NCI-H187 (cell line): ENCODE measurements at places on chromosomes 3 and 15.

DNA sequence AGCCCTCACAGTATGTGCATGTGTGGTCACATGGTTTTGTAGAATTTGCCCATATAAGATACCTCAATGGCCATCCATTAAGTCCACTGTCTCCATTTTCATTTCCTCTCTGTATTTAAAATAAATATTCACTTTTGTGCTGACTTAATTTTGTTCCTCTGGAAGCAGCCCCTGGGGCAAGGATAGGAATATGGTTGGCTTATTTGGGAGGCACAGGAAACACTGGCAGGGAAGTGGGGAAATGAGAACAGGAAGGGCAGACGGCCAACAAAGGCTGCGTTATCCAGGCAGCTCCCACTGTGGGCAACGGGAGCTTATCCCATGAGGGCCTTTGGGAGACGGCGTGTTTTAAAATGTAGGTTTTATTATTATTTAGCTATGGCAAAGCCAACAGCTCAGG, 148.6 kb downstream of the SHQ1 start:
- no peak for DNase-seq

DNA sequence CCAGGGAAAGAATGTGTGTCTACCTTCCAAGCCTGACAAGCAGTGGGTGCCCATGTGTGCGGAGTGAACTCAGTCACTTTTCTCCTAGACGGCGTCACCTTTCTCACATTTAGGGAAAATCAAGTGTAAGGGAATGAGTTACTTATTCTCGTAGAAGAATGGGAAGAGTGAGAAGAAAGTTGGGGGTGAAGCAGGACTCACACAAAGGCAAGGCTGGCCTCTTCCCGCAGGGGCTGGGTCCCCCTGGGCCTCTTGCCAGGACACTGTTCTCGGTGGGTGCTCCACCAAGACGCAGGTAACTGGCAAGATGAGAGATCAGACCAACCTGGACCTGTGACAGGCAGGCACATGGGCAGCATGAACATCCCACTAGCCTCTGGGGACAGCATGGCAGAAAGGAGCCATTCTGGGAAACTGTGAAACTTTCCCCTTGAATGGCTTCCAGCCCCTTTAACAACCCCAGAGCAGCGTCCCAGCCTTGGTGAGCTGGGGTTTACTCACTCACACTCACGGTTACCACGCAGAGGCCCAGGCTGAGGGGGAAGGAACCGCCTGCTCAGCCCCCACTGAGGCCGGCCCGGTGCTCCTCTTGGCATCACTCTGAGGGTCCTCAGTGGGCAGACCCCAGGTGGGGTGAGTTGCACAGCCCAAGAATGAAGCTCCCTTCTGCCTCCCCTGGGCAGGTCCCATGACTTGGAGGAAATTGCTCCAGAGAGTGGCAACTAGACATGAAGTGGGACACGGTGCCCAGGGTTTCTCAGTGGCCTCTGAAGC, 15.0 kb upstream of the SRP14 start:
- no peak for DNase-seq

DNA sequence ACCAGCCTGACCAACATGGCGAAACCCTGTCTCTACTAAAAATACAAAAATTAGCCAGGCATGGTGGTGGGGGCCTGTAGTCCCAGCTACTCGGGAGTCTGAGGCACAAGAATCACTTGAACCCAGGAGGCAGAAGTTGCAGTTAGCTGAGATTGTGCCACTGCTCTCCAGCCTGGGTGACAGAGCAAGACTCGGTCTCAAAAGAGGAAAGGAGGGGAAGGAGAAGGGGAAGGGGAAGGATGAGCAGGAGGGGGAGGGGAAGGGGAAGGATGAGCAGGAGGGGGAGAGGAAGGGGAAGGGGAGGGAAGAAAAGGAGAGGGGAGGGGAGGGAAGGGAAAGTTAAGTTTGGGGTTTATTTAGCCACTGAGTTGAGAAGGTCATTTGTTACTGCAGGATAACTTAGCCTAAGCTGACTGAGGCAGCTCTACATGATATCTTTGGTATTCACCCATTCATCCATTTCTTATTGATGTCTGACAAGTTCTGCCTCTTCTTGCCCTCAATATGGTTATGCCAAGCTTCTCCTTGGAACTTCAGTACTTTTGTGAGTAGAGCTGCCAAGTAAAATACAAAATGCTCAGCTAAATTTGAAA, 15.9 kb upstream of the ABHD2 start:
- DNase-seq: no peak

DNA sequence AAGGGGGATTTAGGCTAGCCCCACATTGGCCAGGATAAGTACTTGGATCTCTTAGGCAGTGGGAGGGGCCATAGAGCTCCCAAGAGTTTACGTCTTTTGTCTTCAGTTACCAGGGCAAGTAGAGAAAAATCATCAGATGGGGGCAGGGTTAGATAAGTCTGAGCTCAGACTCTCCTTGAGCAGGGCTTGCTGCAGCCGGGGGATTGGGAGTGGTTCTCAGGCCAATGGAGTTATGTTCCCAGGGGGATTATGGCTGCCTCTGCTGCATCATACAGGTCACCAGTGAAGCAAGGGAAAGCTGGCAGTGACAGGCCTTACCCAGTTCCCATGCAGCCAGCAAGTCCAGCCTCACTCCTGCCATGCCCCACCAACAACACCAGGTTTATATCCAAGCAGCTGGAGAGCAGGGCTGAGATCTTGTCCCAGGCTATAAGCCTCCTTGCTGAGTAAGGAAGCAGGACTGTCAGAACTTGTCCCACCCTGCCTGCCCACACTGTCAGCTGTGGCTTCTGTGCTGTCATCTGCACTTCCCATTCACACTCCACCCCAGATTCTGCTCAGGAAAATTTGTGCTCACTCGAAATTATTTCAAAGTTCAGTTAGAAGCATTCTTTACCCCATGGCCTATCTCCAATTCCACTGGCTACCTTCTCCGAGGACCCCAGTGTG, 215.3 kb downstream of the FAM43A start:
- no peak for DNase-seq

GRCh38 chr15:73881579-73882320, 8.4 kb downstream of the TBC1D21 start:
- DNase-seq: no peak

GRCh38 chr15:89165677-89166076, 55.7 kb downstream of the RLBP1 start:
- DNase-seq: no peak

- DNase-seq: no peak
Measured at GRCh38 chr15:38904298-38904697, 339.7 kb upstream of the RASGRP1 start.

- DNase-seq: no peak
Measured at GRCh38 chr15:81547521-81548132, 173.6 kb upstream of the TMC3 start.

- no peak for DNase-seq
Measured at GRCh38 chr15:85494048-85494777, 113.8 kb downstream of the AKAP13 start.

- DNase-seq: no peak
Measured at GRCh38 chr3:38368238-38368637, 21.7 kb downstream of the XYLB start.

GRCh38 chr3:192880313-192880712, 37.3 kb downstream of the MB21D2 start:
- DNase-seq: no peak

GRCh38 chr3:178915365-178915764, 156.2 kb downstream of the ZMAT3 start:
- DNase-seq: no peak

- no peak for DNase-seq
Measured at GRCh38 chr3:156606729-156607128, 51.8 kb upstream of the SSR3 start.

- no peak for DNase-seq
Measured at GRCh38 chr15:39180483-39180933, 400.4 kb upstream of the THBS1 start.

DNA sequence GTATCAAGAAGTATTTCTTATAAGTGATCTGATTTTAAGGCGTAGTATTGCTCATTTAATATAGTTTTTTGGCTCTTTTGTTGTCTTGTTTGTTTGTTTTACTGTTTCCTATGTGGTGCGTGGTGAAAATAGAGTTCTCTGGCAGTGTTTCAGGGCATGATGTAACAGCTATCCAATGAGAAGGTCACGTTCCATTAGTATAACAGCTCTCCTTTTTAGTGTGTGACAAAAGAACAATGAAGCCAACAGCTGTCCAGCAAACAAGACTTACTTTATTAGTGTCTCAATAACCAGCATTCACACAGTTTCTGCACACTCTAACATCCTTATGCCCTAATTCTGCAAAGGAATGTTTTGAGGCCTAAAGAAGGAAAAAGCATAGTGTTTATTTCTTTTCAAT, 127.9 kb downstream of the SLC25A26 start:
- no peak for DNase-seq

DNA sequence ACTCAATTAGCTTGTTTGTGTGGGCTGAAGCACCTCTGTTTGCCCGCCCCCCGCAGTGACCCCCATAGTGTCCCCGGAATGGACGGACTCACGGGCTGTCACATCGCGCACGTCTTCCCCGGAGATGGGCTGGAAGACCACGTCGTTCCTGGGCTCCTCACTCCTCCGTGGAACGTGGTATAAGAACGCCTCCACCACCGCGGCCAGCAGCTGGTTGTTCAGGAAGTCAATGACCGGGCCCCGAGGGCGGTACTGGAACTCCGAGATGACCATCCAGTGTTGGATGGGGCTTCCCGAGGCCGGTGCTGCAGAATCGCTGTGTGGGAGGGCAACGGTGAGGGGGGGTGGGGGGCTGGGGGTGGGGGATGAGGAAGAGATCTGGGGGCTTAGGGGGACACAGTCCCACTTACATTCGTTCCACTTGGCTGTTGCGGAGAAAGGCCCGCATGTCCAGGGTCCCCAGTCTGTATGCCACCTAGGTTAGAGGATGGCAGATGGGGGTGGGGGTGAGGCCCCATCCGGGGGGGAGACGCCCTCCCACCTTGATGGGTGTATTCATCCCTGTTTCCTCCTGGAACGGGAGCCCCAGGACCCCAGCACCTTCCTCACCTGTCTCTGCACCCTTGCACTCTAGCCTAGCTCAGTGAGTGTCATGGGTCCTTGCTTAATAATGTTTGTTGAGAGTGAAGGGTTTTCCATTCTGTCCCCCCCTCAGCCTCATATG, 30.2 kb downstream of the MUC20 start:
- DNase-seq: no peak

- DNase-seq: no peak
Measured at GRCh38 chr3:72050048-72050632, 265.2 kb upstream of the PROK2 start.

GRCh38 chr15:83322691-83323090, 38.2 kb upstream of the BNC1 start:
- no peak for DNase-seq

DNA sequence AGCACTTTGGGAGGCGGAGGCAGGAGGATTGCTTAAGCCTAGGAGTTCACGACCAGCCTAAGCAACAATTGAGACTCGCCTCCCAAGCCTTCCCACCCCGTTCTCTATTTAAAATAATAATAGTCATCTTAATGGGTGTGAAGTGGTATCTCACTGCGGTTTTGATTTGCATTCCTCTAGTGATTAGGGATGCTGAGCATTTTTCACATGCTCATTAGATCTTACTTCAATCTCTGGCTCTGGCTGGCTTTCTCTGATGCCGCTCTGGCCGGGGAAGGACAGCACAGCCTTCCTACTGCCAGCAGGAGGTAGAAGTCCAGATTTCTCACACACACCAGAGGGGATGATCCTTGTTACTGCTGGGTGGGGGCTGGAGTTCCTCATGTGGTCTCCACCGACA, 7.4 kb upstream of the EIF4A2 start:
- no peak for DNase-seq

- DNase-seq: no peak
Measured at GRCh38 chr3:106247902-106248684, 379.3 kb upstream of the CBLB start.

- no peak for DNase-seq
Measured at GRCh38 chr3:119323723-119324085, 29.5 kb downstream of the ARHGAP31 start.

DNA sequence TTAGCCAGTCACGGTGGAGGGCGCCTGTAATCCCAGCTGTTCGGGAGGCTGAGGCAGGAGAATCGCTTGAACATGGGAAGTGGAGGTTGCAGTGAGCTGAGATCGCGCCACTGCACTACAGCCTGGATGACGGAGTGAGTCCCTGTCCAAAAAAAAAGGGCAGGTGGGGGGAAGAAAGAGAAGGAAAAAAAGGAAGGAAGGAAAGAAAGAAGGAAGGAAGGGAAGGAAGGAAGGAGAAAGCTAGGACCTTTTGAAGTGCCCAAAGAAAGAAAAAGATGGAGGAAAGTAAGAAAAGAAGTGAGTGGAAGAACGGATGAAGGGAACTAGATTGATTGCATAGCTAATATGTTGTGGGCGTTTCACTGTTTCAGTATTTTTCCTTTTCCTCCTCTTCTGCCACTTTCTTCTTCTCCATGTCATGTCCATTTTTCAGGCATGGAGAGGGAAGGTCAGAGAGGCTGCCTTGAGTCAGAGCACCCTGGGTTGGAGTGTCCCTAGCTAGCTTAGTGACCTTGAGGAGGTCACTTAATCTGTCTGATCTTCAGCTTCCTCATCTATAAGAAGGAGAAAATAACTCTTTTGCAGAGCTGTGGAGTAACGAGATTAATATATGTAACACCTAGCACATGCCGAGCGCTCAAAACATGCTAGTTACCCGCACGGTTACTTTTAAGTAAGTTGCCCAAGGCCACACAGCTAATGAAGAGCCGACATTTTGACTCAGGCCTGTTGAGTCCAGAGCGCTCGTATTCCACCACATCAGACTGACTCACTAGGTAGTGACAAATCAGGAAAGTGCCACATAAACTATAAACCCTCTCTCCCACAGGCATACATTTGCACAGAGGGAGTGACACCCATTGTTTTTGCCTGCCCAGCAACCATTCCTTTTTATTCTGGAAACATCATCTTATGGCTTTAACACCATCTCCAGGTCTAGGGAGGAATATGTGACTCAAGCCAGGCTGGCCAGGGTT, 42.2 kb downstream of the BHLHE40 start:
- no peak for DNase-seq

GRCh38 chr15:68213991-68214837, 9.1 kb upstream of the CALML4 start:
- DNase-seq: no peak

DNA sequence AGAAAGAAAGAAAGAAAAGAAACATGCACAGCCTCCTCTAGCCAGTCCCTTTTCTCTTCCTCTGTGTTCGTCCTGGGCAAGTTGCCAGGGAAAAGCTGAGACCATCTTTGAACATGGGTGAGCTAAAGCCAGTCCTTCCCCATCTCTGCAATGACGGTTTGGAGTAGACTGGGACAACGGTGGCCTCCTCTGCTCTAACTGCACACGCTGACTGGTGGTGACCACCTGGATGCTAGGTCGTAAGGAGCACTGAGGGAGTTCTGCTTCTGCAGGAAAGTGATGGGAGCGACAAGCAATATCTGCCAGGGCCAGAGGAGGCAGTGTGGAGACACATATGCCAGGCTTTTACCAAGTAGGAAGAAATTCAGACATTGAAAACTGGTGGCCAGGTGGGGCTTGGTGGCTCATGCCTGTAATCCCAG, 111.7 kb downstream of the NUP210 start:
- DNase-seq: no peak

- DNase-seq: no peak
Measured at GRCh38 chr15:39628144-39628508, 47.2 kb downstream of the THBS1 start.

GRCh38 chr3:63232764-63233396, 45.2 kb upstream of the SYNPR start:
- no peak for DNase-seq

GRCh38 chr3:39783680-39784079, 25.7 kb upstream of the MYRIP start:
- DNase-seq: no peak
